Posterior vena cava (tissue), 2 donors: ENCODE measurements at places on chromosomes 12 and 14. TPM values are rescaled to one million over a fixed set of nuclear protein-coding genes. Genes with fewer than 3 reads are reported as not detected.

The SDR9C7 gene
- not detected for total RNA-seq

DNA sequence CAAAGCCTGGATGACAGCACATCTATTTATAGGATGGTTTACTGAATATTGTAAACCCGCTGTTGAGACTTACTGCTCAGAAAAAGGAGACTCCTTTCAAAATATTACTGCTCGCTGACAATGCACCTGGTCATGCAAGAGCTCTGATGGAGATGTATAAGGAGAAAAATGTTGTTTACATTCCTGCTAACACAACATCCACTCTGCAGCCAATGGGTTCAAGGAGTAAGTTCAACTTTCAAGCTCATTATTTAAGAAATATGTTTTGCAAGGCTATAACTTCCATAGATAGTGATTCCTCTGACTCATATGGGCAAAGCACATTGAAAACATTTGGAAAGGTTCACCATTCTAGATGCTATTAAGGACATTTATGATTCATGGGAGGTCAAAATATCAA lies 201.7 kb downstream of the SNAPC1 start:
- no peak for DNase-seq

- no peak for DNase-seq
These were observed 62.3 kb upstream of the CCDC175 start for GRCh38 chr14:59638885-59639284.

GRCh38 chr12:54383041-54383609 lies 1.4 kb downstream of the ZNF385A start:
- DNase-seq, result no peak
